ENCODE measurements at places on chromosomes 11 and 22. TPM values are rescaled to one million over a fixed set of nuclear protein-coding genes. Genes with fewer than 3 reads are reported as not detected.

DNA sequence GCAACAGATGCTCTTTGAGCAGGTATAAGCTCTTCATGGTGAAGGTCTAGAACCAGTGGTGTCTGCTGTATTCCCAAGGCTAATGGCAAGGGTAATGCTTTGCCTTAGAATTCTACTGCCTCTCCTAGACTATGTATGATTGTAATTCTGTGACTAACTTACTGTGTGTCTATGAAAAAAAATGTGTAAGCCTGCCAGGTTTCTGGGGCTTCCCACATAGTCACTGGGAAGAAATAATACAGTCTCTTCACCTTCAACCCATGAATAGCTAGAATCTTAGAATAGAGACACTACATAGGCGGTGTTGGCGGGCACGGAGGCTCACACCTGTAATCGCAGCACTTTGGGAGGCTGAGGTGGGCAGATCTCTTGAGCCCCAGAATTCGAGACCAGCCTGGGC lies 84.1 kb downstream of the C11orf91 start:
- no peak for DNase-seq

KDM4E gene
- total RNA-seq = not detected

DNA sequence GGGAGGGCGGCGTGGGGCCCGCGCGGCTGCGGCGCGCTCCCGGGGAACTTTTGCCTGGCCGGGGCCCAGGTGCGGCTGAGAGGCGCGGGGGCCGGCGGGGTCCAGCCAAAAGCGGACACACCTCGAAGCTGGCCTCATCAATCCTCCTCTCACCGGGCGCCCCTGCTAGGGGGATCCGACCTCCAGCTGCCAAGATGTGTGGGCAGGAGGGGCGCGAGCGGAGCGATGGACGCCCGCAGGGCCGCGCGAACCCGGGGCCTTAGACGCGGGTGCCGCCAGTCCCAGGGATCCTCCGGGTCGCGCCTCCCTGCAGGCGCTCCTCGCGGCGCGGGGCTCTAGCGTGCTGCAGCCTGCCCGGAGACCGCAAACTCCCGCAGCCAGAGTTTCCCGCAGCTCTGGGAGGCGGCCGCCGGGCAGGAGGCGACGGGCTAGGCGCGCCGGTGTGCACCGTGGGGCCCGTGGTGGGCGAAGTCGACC lies 785 bp downstream of the IGSF9B start:
- DNase-seq = no peak

ARHGAP8 gene
- 18.9 TPM for total RNA-seq

GRCh38 chr11:65262381-65262680 lies 569 bp downstream of the POLA2 start:
- no peak for DNase-seq

GRCh38 chr22:43005106-43005505 lies 9.8 kb downstream of the PACSIN2 start:
- no peak for DNase-seq

DNA sequence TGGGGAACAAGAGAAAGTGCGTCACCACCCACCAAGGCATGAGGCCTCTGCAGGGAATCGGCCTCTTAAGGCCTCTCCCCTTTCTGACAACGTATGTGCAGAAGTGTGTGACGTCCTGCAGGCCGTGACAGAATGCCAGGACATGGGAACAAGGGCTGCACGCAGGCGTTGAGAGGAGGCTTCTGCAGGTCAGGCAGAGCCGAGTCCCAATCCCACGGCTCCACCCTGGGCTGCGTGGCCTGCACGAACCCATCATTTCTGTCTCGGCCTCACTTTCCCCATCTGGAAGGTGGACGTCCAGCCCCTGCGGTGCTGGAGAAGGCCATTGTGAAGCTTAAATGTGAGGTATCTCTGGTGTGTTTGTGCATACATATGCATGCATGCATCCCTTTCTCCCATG lies 61.8 kb downstream of the SHANK2 start:
- no peak for DNase-seq

GRCh38 chr11:131982154-131982553 lies 611.7 kb downstream of the NTM start:
- no peak for DNase-seq

GRCh38 chr11:130740819-130741218 lies 175.5 kb downstream of the SNX19 start:
- DNase-seq = no peak

CTSW gene
- total RNA-seq = 1.2 TPM

- DNase-seq = no peak
Observed at GRCh38 chr11:57474017-57474802, 13.9 kb downstream of the RTN4RL2 start.

PLXNB2 gene
- 177 TPM for total RNA-seq

- no peak for DNase-seq
Observed at GRCh38 chr11:12768726-12769673, 94.8 kb downstream of the TEAD1 start.

DNA sequence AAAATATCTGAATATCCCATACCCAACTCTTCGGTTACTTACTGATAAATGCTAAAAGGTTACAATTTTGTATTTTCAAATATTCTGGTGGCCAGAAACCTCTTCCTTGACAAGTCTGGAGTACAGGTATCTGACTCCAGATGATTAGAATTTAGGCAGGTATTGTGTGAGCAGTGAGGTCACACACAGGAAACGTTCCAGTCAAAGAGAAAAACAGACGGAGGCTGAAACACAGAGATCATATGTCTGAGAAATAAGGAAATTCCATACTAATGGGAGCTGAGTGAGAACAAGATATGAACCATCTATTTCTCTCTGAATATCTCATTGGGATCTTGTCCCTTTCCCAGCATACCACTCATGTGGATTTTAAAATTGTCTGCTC lies 89.4 kb upstream of the IGLL5 start:
- DNase-seq = no peak

GRCh38 chr11:91147885-91148284 lies 925.0 kb upstream of the CHORDC1 start:
- no peak for DNase-seq

DNA sequence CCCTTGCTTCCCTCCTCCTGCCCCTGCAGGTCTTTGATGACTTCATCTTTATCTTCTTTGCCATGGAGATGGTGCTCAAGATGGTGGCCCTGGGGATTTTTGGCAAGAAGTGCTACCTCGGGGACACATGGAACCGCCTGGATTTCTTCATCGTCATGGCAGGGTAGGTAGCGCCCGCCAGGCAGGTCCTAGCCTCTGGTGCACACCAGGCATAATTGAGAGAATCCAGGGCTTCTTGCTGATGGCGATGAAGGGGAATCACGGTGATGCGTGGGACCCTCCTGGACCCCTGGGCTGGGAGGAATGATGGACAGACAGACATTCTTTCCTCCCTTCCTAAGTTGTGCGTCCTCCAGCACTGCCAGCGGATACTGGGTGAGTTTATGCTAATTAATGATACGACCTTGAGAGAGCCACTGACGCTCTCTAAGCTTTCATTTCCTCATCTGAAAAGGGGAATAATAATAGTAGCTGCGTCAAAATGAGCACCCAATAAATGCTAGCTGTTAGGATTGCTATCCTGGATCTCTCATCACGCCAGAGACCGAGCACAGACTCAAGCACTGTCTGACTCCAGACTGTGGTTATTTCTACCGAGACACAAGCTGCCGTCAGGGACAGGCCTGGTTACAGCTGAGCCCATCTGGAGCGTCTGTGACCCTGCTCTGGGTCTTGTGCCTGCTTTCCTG lies 30.1 kb downstream of the CACNA1I start:
- DNase-seq = no peak

GRCh38 chr11:46353698-46354097 lies 6.4 kb downstream of the DGKZ start:
- no peak for DNase-seq

ETS1 gene
- 84.0 TPM for total RNA-seq

GRCh38 chr22:16586991-16587390 lies 5.6 kb downstream of the CCT8L2 start:
- DNase-seq = no peak

- DNase-seq = no peak
Observed at GRCh38 chr11:64759722-64760719, at the start of gene PYGM. Gene PYGM (minus strand): TSS chr11:64759974. CDS start chr11:64759898, 76 bp downstream.

- no peak for DNase-seq
Observed at GRCh38 chr11:134026655-134027343, 42.1 kb upstream of the JAM3 start.

All from epithelial cell of proximal tubule (primary cell).